G401 (cell line): ENCODE measurements at places on chromosomes 3 and 15.

- DNase-seq = no peak
These were observed 20.8 kb downstream of the CCR1 start for GRCh38 chr3:46187341-46187700.

GRCh38 chr3:46593979-46594378, 18.3 kb upstream of the FAM240A start:
- DNase-seq = no peak

DNA sequence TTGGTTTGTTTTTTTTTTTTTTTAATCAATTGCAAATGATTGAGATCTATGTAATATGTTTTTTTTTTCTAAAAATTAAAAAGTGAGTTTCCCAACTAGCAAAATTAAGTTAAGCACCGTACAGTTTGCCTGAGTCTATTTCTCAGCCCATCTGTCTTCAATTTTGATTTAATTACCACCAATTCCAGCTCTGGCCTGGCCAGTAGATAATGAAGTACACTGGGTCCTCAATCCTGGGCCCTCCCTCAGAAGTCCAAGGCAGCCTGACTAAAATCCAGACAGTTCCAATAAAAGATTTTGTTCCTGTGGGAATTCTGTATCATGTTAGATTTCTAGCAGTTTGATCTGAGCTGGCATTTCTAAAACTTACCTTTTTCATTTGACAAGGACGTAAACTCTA, 887.2 kb downstream of the NAALADL2 start:
- DNase-seq = no peak

DNA sequence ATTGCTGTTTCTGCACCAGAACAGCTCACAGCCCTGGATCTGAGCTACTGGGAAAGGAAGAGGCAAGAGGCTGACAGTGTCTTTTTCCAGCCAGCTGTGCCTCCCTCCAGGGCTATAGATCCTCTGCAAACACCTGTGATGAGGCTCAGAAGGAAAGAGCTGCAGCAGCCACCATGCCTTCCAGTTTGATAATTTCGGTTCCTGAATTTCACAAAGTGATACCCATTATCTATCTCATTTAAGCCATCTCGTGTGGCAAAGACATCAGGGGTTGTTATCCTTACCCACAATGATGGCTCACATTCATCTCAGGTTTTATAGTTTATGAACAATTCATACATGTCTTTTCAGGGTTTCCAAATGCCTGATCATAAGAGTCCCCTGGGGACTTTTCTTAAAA, 1.8 kb upstream of the LARP6 start:
- no peak for DNase-seq

GRCh38 chr3:110932567-110932966, 139.0 kb upstream of the NECTIN3 start:
- peak; percentile 53 for DNase-seq

- DNase-seq = no peak
These were observed 418 bp downstream of the ALPK3 start for GRCh38 chr15:84817466-84818081.

GRCh38 chr3:49529567-49529966, 24.7 kb upstream of the BSN start:
- DNase-seq = no peak

DNA sequence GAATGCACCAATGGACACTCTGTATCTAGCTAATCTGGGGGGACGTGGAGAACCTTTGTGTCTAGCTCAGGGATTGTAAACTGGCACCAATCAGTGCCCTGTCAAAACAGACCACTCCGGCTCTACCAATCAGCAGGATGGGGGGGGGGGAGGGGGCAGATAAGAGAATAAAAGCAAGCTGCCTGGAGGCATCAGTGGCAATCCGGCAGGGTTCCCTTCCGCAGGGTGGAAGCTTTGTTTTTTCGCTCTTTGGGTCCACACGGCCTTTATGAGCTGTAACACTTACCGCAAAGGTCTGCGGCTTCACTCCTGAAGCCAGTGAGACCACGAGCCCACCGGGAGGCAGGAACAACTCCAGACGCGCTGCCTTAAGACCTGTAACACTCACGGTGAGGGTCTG, 827.1 kb downstream of the PLOD2 start:
- no peak for DNase-seq

- peak; percentile 40 for DNase-seq
These were observed at the start of gene SYNM for GRCh38 chr15:99104788-99105513. Gene SYNM (plus strand): TSS chr15:99105080. CDS start chr15:99105200, 120 bp downstream.

- DNase-seq = no peak
These were observed 103.0 kb upstream of the TGFBR2 start for GRCh38 chr3:30503446-30503845.

- DNase-seq = no peak
These were observed 392.2 kb upstream of the CFAP20DC start for GRCh38 chr3:59442046-59442445.

GRCh38 chr3:39707314-39707909, 102.0 kb upstream of the MYRIP start:
- DNase-seq = peak; percentile 64
